ENCODE measurements at places on chromosomes 2 and 18. TPM values are rescaled to one million over a fixed set of nuclear protein-coding genes. Genes with fewer than 3 reads are reported as not detected.

LHCGR gene
- polyA plus RNA-seq = not detected

G6PC2 gene
- not detected for polyA plus RNA-seq

COL6A3 gene
- polyA plus RNA-seq = 0.03 TPM

SNTG2 gene
- 1.6 TPM for polyA plus RNA-seq

CPLX4 gene
- 1.4 TPM for polyA plus RNA-seq
